ENCODE measurements at places on chromosomes 3 and 15.
A peak's percentile ranks its signal among the peaks of the same experiment; 100 is the strongest.

DNA sequence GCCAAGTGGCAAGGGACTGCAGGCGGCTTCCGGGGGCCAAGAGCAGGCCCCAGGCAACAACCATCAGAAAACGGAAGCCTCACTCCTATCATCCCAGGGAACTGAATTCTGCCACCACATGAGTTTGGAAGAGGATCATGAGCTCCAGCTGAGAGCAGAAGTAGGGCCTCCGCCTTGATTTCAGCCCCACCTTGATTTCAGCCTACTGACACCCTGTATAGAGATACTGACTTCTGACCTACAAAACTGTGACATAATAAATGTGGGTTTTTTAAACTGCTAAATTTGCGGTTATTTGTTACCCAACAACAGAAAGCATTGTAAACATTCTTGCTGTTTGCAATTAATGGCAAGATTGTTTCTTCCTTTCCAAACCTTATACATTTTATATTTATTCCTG, 21.6 kb upstream of the RARRES1 start:
- DNase-seq: no peak

GRCh38 chr15:68787609-68788263, 33.0 kb downstream of the ANP32A start:
- no peak for DNase-seq

GRCh38 chr3:59266551-59266950, 216.7 kb upstream of the CFAP20DC start:
- no peak for DNase-seq

DNA sequence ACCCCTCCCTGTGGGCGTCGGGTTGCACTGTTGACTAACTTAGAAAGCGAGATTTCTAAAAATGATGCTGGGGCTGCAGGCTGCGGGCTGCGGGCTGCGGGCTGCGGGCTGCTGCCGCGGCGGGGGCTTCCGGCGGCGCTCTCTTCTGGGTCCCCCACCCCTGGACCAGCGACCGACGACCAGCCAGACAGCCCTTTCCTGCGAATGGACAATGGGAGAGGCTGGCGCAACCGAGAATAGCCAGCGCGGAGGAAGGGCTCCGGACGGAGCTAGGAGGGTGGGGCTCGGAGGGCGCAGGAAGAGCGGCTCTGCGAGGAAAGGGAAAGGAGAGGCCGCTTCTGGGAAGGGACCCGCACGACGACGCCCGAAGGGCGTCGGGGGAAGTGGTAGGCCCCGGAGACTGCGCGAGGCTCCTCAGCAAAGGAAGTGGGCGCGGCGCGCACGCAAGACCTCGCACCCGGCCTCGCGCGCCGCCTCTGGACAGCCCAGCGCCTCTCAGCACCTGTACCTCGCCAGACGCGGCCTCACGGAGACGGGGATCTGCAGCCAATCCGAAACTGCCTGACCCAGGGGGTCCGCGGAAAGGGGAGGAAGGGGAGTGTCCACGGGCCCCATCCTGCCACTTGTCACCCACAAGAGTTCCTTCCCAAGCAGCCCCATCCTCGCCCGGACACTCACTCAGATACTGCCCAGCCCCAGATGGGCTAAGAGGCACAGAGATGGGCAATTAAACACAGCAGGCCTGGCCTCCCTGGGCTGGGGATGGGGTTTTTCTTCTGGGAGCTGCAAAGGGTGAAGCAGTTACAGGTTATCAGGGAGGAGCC, 70.7 kb downstream of the SLC12A8 start:
- peak; percentile 30 for DNase-seq

DNA sequence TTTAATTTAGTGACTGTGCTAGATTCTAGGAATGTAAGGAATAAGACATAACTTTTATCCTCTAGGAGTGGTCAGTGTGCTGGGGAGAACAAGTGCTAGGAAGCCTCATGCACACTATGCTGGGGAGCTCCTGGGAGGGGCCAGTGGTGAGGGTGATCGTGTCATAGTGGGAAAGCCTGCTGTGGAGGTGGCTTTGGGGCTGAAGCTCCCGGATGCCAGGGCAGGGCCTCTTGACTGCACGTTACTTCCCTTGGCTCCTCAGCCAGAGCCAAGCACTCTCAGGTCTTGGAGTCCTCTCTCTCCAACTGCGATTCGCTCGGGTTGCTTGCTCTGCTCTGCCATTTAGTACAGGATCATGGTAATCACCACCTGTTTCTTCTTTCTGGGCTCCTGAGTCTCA, 33.6 kb downstream of the SQOR start:
- DNase-seq: no peak

DNA sequence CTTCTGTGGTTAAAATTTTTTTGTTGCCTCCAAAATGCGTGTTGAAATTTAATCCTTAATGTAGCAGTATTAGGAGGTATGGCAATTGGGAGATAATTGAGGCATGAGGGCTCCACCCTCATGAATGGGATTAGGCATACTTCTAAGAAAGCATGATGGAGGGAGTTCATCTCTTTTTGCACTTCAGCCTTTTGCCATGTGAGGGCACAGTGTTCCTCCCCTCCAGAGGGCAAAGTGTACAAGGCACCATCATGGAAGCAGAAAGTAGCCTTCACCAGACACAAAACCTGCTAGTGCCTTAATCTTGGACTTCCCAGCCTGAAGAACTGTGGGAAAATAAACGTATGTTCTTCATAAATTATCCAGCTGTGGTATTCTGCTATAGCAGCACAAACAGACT, 429.5 kb downstream of the ZIC1 start:
- DNase-seq: no peak

- DNase-seq: no peak
These were observed 41.3 kb downstream of the CMTM7 start for GRCh38 chr3:32432711-32433530.

DNA sequence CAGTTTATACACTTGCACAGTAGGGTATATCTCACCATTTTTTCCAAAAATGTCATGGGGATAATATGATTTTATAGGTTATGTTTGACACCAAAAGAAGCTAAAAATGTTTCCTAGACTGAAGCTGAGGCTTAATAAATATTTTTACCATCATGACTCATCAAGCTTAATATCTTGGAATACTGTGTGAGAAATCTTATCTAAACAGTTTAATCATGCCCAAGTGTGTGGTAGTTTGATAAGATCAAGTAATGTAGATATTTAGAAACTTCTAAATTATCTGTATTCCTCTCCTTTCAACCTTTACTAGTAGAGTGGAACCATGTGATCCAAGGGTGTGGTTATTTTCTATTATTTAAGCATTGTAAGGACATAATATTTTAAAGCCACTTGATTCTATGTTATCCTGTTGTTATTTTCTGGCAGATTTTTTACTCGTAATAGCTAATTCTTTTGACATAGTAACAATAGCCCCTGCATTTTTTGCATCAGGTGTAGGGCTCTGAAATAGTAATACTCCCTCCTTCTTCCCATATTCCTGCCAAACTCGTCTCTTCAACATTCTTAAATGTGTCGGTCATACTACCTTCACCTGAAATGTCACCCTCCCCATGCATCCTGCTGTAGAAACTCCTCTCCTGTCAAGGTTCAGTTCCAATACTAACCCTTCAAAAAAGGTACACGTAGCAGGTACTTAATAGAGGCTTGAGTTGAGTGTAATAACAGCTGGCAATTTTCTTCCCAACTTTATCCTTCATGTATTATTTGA, 729.6 kb downstream of the NLGN1 start:
- DNase-seq: no peak

GRCh38 chr3:111989061-111989678, 9.6 kb upstream of the TAGLN3 start:
- DNase-seq: no peak

GRCh38 chr15:36807134-36807764, 227.8 kb downstream of the CDIN1 start:
- DNase-seq: no peak

- DNase-seq: no peak
These were observed 89.9 kb upstream of the FLNB start for GRCh38 chr3:57918123-57918837.

DNA sequence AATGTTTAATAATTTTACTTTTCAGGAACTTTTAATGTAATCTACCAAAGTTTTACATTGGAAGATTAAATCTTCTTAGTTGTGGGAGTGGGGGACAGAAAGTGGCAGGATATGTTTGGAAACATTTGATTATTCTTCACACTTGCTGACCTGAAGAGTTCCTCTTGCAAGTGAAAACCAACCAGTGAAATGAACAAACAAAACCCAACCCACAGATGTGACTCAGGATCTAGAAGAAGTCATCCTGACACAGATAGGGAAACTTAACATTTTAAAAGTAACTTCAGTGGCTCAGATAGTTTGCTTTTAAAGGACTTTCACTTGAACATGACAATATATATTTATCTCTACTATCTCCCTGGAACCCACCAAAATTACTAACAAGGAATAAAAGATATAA, 55.4 kb downstream of the ASTE1 start:
- no peak for DNase-seq

Measured in T-helper 1 cell (primary cell).